ENCODE measurements at places on chromosomes 4 and X.

- no peak for DNase-seq
Measured at GRCh38 chr4:17475481-17475880, 36.4 kb downstream of the QDPR start.

DNA sequence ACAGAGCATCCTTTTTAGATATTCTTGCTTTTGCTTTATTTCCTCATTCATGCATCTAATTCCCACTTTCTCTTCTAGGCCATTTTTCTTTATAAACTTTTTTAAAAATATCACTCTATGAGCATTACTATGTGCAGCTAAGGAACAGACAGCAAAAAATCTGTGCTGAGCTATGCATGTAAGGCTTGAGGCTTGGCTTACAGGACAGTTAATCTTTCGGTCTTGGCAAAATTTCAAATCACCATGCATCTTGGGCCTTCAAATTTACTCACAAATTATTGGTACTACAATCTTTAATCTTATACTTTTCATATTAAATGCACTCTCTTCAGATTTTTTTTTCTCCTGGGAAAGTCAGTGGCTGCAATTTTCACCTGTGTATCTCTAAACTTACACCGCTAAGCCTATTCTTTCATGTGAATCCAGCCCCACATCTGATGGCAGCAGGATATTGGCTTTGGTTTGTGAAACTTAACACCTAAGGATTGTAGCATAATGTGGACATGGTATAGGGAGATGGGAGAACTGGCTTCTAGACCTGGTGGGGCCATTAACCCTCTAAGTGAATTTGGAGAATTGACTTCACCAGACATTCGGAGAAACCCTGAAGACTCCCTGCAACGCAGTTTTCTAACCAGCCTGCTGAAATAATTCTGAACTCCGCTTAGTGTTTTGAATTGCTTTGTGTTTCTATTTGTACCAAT, 278.3 kb downstream of the SPRY1 start:
- no peak for DNase-seq

GRCh38 chr4:10960389-10960788, 275.8 kb upstream of the CLNK start:
- DNase-seq = no peak

DNA sequence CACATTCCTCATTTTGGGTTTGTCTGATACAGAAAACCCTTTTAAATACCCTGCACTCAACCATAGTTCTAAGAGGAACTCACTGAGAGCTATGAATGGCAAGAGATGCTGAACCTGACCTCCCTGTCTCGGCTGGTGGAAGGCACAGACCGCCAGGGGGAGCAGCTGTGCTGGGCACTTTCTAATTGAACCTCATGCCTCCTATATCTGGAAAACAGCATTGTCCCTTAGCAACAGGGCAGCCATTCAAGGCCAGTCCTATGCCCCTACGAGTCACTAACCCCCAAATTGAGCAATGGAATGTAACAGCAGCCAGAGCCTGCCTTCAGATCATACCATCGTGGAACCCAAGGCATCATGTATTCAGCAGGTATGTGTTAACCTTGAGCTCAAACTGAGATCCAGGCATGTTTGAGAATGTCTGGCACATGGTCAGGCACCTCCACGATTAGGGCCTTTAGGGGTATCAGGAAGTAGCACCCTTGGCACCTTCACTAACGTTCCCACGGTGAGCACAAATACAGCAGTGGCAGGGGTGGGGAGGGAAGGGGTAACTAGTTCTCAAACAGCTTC, 5.1 kb downstream of the USP27X start:
- peak; percentile 34 for DNase-seq

- no peak for DNase-seq
Measured at GRCh38 chr4:78940752-78941151, 1.5 kb upstream of the PAQR3 start.

GRCh38 chr4:155403886-155404285, 27.1 kb upstream of the MAP9 start:
- DNase-seq = no peak

DNA sequence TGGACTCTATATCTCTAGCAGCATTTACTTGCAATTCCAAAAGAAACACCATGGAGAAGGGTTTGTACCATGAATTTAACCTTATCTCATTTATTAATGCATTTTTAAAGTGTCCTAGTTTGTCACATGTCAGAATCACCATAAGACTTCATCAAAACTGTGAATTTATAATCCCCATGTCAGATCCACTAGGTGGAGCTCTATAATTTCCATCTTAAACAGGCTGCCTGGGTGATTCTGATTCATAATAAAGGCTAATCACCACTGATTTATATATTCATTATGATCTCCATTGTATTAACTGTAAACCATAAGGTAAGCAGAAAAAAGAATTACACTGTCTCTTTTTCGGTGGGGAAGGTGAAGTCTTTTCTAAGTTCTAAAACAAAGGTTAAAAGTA, 4.0 kb downstream of the TCEAL2 start:
- no peak for DNase-seq

- DNase-seq = no peak
Measured at GRCh38 chrX:106928227-106928626, 8.0 kb downstream of the CLDN2 start.

DNA sequence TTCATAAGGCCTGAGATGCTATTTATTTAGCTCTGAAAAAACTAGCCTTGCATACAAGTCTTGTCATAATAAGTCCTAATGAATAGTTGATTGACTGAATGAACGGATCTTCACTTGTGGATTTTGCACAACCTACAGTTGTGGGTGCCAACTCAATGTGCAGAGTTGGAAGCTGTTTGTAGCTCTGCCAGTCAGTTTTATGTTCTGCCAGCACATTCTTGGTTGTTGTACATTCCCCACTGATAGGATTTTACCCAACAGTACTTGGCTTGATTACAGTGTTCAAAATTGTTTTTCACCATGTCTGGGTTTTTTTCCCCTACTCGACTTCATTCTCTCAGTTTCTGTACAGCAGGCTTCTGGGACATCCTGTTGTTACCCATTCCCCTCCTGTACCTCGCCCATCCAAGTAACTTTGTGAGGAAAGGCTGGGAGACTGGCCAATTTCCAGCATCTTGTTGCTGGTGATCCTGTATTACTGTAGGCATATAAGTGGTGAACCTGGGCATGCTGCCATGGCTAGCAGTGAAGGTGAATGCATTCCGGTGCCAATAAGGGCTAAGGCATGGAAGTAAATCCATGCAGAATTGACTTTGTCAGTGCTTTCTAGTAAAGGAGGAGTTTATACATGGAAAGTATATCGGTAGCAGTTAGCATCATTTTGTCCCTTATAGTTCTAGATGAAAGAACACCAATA, 22.8 kb downstream of the IL1RAPL1 start:
- no peak for DNase-seq

DNA sequence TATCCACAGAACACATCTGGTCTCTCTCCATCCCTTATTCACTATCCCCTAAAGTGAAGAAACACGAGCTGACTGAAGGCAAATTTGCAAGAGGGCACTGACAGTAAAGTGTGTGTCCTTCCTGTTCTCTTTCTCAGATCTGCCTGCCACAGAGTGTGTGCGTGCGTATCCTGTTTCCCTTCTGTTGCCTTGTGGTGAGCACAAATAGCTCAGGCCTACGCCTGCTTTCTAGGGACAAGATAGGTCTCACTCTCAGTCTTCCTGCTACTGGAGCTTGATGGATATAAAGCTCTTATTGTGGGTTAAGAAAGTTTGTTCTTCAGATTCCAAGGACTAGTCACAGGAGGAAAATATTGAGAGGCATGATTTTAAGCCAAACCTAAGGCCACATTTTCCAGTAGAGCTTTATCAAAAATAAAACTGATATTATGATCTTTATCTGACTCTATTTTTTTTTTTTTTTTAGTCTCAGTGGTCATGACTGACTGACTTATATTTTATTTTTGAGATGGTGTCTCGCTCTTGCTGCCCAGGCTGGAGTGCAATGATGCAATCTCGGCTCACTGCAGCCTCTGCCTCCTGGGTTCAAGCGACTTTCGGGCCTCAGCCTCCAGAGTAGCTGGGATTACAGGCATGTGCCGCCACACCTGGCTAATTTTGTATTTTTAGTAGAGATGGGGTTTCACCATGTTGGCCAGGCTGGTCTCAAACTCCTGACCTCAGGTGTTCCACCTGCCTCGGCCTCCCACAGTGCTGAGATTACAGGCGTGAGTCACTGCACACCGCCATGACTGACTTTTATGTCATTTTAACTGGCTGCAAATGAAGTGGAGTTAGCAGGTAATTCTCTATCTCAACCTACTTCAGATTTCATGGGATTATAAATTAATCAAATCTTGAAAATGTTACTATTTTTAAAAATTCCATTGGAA, 140.3 kb upstream of the SH3RF1 start:
- no peak for DNase-seq

DNA sequence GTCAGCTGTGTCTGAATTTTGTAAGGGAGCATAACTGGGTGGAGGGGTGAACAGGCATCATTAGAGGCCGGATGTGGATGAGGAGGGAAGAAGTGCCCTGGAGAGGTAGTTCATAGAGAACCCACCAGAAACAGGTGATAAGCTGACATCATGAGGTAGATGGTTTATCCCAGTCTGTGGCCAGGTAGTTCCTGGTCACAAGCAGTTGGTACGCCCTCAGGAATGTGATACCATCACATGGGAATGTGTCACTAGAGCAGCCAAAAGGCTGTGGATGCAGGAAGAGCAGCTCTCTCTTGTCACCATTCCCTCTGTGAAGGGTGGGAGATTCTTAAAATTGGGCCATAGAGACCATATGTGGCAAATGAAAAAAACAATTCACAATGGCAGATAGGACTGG, 21.9 kb downstream of the MSN start:
- DNase-seq = no peak

DNA sequence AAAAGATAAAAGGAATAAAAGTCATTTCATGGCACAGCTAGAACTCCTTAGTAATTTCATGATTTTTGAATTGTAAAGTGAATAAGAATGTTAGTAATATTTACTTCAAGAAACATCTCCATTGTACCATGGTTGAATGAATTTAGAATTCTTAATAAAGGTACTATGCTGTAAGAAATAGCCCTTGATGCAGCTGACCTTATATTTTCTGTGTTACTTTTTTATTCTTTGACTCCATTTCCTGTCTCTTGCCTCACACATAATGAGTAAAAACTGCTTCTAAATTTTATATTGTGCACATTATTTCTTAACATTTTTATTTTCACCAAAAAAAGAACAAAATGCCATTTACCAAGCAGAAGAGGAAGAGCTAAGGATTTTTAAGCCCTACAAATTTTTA, 81.9 kb upstream of the PDHA2 start:
- no peak for DNase-seq

DNA sequence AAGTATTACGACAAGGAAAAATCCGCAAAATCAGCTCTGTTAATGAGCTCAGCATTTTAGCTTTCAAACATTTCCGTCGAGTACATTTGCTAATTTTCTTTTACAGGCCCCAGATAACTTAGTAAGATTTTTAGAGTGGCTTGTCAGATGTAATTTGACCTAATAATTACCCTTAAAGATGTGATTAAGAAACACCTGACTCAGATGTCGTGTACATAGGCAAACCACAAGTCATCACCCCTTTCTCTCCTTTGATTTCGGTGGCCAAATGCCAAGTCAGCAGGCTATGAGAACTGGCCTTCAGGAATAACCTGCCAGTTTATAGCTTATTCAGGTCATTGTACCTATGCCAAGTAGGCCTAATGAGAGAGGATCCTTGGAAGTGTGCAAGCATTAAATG, 369.6 kb downstream of the PCDH7 start:
- no peak for DNase-seq

Measured in activated CD8-positive, alpha-beta memory T cell treated with anti-CD3 and anti-CD28 coated beads for 4 hours (primary cell).